CD8-positive, alpha-beta memory T cell (primary cell): ENCODE measurements at places on chromosomes 16 and 17. TPM values are rescaled to one million over a fixed set of nuclear protein-coding genes. Genes with fewer than 3 reads are reported as not detected.

The DDX52 gene
- total RNA-seq, result 41.0 TPM

The DRC3 gene
- 0.33 TPM for total RNA-seq

DNA sequence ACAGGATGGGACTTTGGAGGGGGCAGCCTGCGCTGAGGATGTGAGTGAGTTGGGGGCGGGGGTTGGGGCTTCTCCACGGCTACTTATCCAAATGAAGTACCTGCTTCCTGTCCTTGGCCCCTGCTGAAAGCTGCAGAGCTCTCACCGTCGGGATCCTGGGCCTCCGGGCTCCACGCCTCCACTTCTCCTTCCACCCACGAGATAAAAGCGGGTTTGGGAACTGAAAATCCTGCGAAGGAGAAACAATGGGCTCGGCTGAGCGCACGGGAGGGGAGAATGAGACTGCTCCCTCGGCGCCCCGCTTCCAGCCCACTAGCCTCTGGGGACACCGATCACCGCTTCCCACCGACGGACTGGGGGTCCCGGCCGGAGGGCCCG lies 486 bp downstream of the ZNF785 start:
- peaks cover 12% of the 10 kb centered on the region for H3K4me1 ChIP-seq
- no peaks in the 10 kb centered on the region for H3K36me3 ChIP-seq
- no peaks in the 10 kb centered on the region for H3K27me3 ChIP-seq
- H3K4me3 ChIP-seq, result peak overlapping the region; percentile 95
- H3K27ac ChIP-seq, result peak overlapping the region; percentile 71

DNA sequence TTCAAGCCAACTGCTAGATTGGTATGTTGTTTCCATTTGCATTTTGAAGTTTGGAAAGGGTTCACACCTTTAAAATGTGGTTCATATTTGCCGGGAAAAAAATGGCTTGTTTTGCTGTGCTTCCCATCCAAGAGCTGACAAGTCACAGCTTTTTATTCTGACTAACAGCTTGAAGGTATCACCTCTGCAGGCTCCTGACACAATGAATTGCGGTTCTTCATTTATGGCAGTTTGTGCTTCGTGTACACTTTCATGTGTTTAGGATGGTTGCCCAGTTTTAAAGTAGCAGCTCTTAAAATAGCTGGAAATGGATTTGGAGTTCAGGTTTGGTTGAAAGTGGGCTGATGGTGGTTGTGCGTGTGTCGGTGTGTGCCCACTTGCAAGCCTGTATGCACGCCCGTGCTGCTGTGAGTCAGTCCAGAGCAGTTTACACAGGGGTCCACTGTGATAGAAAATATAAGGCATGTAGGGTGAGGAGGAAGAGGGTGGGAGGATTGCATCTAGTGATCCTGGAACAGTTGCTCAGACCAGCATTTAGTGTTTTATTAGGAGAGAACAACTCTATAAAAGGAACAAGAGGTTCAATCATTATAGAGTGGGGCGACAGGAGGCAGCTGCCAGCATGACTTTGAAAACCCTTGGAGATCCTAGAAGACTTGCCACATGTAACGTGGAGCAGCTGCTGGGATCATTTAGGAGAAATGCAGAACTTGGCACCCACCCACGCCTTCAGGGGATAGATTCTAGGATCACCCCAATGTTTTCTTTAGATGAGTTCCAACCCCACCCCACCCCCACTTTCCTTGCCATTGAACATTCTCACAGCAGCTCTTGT lies 108.0 kb upstream of the TBX2 start:
- H3K4me1 ChIP-seq, result no peaks in the 10 kb centered on the region
- DNase-seq, result no peak
- no peak overlapping the region for H3K27ac ChIP-seq
- no peaks in the 10 kb centered on the region for H3K27me3 ChIP-seq
